Astrocyte (in vitro differentiated cells and primary cell): ENCODE measurements at places on chromosomes 7 and 10. TPM values are rescaled to one million over a fixed set of nuclear protein-coding genes. Genes with fewer than 3 reads are reported as not detected.
A peak's percentile ranks its signal among the peaks of the same experiment; 100 is the strongest.

- no peak for DNase-seq
These were observed 436.3 kb upstream of the NPVF start for GRCh38 chr7:25664593-25664992.

- DNase-seq, result no peak
These were observed 248.1 kb upstream of the RHOBTB1 start for GRCh38 chr10:61192042-61192441.

GRCh38 chr10:3636356-3637181 lies 148.4 kb downstream of the KLF6 start:
- peak; percentile 79 for DNase-seq

GRCh38 chr7:65974191-65974801 lies 7.7 kb downstream of the GUSB start:
- DNase-seq, result no peak

DNA sequence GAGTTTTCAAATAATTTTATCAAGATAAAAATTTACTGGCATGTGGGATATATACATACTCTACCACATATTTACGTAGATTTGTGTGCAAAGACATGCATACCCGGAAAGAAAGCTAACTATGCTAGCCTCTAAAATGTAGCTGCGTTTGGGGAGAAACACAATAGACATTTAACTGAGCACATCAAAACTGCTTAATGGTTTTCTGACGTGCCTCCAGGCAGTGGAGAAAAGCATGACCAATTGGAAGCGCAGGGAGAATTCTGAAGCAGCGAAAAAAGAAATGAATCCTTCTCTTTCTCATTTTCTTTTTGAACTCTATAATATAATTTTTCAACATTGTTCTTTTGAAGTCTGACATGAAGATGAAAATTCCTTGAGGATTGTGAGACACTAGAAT lies 60.3 kb upstream of the LYZL1 start:
- no peak for DNase-seq

DNA sequence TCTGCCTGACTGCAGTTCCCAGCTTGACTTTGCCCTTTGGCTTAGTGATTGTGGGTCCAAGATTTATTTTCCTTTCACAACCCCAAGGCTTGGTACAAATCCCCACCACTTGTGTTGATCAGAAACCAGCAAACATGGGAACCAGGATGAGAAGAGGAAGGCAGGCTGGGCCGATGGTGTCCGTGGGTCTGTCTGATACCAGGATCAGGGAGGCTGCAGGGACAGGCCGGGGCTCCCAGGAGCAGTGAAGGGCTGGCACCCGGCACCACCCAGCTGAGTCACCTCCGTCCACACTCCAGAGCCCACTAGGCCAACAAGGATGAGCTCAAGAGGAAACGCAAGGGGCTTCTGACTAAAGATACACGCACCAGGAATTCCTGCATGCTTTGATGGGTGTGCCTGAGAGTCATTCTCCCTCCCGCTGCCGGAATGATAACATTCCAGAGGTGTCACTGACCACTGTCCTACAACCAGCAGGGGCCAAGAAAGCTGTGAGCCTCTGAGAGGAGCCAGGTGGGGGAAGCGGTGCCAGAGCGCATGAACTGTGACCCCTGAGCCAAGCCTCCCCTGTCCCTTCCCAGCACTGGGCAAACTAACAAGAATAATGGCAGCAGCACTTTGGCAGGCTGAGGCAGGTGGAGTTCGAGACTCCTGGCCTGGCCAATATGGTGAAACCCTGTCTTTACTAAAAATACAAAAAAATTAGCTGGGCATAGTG lies 29.2 kb upstream of the PROSER2 start:
- DNase-seq, result peak; percentile 72

- no peak for DNase-seq
These were observed 9.9 kb downstream of the KCNH2 start for GRCh38 chr7:150968056-150968733.

- no peak for DNase-seq
These were observed 24.0 kb downstream of the VOPP1 start for GRCh38 chr7:55548295-55548731.

- no peak for DNase-seq
These were observed 44.8 kb upstream of the HSPA12A start for GRCh38 chr10:116787053-116787659.

DNA sequence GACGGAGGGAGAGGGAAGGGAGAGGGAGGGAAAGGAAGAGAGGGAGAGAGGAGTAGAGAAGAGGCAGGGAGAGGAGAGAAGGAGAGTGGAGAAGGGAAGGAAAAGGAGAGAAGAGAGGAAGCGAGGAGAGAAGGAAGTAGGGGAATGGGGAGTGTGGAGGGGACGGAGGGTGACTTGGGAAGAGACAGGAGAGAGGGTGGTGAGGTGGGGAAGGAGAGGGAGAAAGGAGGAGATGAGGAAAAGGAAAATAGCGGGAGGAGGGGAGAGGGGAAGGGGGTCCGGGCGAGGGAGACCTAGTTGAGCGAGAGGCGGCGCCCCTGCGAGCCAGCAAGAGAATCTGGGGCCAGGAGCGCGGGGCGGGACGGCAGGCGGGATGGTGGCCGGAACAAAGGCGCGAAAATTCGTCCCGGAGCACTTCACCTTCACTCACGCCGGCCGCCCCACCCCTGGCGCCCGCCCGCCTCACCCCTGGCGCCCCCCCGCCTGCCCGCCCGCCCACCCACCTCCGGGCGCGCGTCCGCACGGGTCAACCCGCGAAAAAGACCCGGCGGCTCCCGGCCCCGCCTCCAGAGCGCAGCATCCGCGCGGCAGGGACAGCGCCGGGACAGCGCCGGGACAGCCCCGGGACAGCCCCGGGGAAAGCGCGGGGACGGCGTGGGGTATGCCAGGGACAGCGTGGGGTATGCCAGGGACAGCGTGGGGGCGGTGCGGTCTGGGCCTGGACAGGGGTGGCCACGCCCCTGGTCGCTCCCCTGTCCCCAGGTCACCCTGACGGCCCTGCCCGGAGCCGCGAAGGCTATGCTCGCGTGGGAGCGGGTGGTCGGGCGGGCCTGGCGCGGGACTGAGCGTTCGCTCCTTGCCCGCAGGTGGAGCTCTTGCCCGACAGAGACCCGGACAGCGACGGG lies 4.2 kb downstream of the VSTM2A start:
- no peak for DNase-seq

- DNase-seq, result no peak
These were observed 424.2 kb upstream of the LRGUK start for GRCh38 chr7:133702960-133703359.

DNA sequence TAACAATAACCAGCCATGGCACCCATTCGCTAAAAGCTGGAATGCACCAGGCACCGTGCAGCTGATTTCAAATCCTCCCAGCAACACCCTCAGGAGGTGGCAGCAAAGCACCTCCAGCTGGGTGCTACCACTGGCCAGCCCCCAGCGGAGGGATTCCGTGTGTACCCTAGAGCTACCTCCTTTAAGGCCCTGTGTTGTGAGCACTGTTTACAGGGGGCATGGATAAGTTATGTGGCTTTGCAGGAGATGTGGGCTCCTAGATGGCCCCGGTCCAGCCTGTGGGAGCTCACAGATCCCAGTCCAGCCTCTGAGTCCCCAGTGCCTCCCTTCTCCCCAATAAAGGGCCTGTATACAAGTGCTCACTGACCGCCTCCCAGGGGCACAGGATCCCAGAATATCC lies 27.1 kb downstream of the TNRC18 start:
- no peak for DNase-seq

DNA sequence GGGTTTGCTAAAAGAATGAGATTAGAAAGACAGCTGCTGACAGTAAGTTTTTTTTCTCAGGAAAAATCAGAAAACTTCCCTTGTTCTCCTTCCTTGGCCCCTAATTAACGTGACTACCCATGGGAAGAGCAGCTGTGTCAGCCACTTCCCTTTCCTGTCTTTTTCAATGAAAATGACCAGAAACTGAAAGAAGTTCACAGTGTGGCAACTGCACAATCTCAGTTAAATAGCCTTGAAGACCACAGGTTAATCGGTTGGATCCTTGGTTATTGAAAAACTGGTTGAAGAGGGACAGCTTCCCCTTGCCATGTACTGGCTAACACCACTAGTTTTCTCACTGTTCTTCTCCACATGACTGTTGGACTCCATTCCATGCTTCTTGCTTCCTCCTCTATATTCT lies 148.8 kb upstream of the AGR3 start:
- DNase-seq, result no peak

GRCh38 chr7:5827755-5828154 lies 46.3 kb upstream of the RNF216 start:
- DNase-seq, result no peak

GRCh38 chr10:4383651-4384098 lies 442.3 kb upstream of the AKR1E2 start:
- peak; percentile 4 for DNase-seq

DNA sequence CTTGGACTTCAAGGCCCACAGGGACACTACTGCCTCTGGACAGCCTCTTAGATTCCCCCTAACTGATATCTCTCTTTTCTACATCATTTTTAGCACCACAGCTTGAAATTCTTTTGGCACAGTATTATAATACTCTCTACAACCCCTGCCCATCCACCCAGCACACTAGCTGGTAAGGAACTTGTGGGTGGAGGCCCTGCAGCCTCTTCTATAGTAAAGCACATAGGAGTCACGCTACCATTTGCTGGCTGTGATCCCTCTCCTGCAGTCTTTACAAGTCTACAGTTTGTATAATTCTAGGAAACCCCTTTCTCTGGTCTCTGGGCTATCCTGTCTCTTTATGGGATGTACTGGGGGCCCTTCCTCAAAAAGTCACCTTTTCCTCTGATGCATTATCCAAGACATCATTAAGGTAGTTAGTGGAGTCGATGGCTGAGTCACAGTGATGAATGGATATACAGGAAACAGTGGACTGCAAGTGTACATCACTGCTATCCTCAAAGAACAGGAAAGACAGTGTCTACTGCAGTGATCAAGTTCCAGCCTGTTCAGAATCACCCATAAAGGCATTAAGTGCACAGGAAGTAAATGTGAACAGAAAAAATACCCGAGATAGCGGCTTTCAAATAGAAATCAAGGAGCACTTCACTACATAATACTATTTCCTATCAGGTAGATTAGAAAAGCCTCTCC lies 54.4 kb downstream of the STK17A start:
- peak; percentile 63 for DNase-seq

The CALHM2 gene
- 1.2 and 1.4 TPM in 2 replicates for total RNA-seq

The CTAGE4 gene
- total RNA-seq, result 0.99 and 1.4 TPM in 2 replicates

The SRPK2 gene
- total RNA-seq, result 54.8 and 59.2 TPM in 2 replicates

The NAPEPLD gene
- 7.6 and 8.7 TPM in 2 replicates for total RNA-seq

The PPP1R3C gene
- total RNA-seq, result 3.7 and 4.9 TPM in 2 replicates

The PMPCB gene
- total RNA-seq, result 44.9 and 47.6 TPM in 2 replicates

The CTNNA3 gene
- 0.73 and 0.75 TPM in 2 replicates for total RNA-seq

The MEOX2 gene
- not detected in 2 replicates for total RNA-seq

The SLC26A4 gene
- 0.57 and 0.91 TPM in 2 replicates for total RNA-seq
